Activated T-cell treated with anti-CD3 and anti-CD28 coated beads, Interleukin-2, amount 50 U/mL, for 72 hours (primary cell): ENCODE measurements at places on chromosomes 5 and 9. TPM values are rescaled to one million over a fixed set of nuclear protein-coding genes. Genes with fewer than 3 reads are reported as not detected.
A peak's percentile ranks its signal among the peaks of the same experiment; 100 is the strongest.

The TTC1 gene
- total RNA-seq, result 50.5 TPM

The ARID3C gene
- total RNA-seq, result 0.29 TPM

DNA sequence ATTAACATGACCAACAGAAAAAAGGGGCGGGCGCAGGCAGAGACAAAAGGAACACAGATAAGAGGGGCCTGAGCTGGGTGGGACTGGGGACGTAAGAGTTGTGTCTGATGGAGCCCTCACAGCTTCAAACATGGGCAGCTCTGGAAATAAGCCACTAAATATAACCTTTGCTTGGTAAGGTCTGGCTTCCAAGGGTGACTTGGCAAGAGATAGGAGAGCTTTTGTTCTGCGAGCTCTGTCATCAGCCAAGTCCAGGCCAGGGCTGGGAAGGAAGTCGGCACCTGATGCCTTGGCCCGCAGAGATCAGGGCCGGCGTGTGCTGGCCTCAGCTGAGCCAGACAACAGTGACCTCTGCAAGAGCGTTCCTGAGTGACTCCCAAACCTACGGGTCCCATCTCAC, 11.8 kb downstream of the TRUB2 start:
- H3K27ac ChIP-seq, result no peak overlapping the region
- H3K27me3 ChIP-seq, result no peaks in the 10 kb centered on the region
- H3K36me3 ChIP-seq, result peaks cover 2% of the 10 kb centered on the region
- DNase-seq, result no peak
- H3K4me1 ChIP-seq, result no peaks in the 10 kb centered on the region

GRCh38 chr5:164364237-164365208, 859.1 kb downstream of the MAT2B start:
- no peaks in the 10 kb centered on the region for H3K4me1 ChIP-seq
- no peak overlapping the region for H3K4me3 ChIP-seq
- H3K27me3 ChIP-seq, result no peaks in the 10 kb centered on the region
- no peak for DNase-seq
- H3K27ac ChIP-seq, result no peak overlapping the region

DNA sequence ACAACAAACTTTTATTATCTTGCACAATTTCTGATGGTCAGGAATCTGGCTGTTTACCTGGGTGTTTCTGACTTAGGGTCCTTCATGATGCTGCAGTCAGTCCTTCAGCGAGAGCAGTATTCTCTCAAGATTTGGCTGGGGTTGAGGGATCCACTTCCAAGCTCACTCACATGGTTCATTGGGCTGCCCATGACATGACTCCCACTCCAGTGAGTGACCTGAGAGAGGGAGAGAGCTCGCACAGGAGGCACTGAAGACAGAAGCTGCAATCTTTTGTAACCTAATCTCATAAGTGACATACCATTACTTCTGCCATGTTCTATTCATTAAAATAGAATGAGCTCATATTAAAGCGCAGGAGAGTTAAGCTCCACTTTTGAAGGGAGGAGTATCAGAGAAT, 212.6 kb downstream of the SPATA31D1 start:
- DNase-seq, result no peak
- H3K27me3 ChIP-seq, result no peaks in the 10 kb centered on the region
- no peaks in the 10 kb centered on the region for H3K4me1 ChIP-seq
- H3K4me3 ChIP-seq, result no peak overlapping the region
- no peak overlapping the region for H3K27ac ChIP-seq

- no peaks in the 10 kb centered on the region for H3K36me3 ChIP-seq
- no peak overlapping the region for H3K4me3 ChIP-seq
- H3K4me1 ChIP-seq, result no peaks in the 10 kb centered on the region
- no peak for DNase-seq
- no peak overlapping the region for H3K27ac ChIP-seq
These were observed 377.6 kb downstream of the DNAH5 start for GRCh38 chr5:13566871-13567339.

DNA sequence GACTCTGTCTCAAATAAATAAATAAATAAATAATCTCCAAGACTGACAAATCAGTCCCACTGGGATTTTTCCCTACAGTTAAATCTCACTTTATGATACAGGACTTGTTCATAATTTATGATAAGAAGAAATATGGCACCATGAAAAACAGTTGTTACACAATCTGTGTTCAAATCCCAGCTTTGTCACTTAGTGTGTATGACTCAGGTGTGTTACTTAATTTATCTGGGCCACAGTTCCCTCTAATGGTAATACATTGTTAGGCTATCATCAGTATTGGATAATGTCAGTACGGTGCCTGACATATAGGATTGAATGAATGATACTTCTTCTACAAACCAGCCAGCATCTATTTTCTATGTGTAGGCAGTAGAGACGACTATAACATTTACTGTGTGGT, 23.1 kb downstream of the SLC36A3 start:
- H3K27me3 ChIP-seq, result peaks cover 5% of the 10 kb centered on the region
- H3K4me3 ChIP-seq, result no peak overlapping the region
- H3K36me3 ChIP-seq, result no peaks in the 10 kb centered on the region
- H3K4me1 ChIP-seq, result peaks cover 6% of the 10 kb centered on the region

DNA sequence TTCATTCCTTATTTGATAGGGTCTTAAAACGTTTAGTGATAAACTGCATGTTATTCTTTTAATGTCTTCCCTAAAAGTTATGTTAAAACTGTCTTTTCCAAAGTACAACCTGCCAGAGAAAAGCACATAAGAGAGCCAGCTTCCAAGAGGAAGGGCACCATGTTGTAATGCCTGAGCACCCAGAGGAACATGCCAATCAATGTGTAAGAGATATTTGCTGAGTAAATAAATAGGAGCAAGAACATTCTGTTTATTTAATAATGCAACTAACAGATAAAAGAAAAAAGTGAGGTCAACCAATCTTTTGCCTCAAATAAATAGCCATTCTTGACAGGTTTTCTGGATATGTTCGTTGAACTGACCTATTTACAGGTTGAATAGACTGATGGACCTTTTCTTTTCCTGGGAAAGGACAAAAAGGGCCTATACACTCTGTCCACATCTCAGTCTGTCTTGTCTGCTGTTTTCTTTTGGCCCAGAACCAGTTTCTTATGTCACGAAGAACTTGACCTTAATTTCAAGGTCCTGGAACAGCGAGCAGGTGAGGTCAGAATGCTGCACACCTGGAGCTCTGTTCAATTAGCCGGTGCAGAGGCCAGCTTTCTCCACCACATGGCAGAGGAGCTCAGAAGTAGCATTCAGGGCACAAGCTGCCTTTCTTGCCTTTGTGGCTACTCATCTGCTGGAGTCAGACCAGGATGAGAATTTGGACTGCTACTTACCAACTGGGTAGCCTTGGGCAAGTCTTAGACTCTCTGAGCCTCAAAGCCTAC, 77.7 kb downstream of the PLCXD3 start:
- no peaks in the 10 kb centered on the region for H3K27me3 ChIP-seq
- H3K4me1 ChIP-seq, result no peaks in the 10 kb centered on the region
- H3K27ac ChIP-seq, result no peak overlapping the region
- DNase-seq, result no peak
- H3K36me3 ChIP-seq, result no peaks in the 10 kb centered on the region

DNA sequence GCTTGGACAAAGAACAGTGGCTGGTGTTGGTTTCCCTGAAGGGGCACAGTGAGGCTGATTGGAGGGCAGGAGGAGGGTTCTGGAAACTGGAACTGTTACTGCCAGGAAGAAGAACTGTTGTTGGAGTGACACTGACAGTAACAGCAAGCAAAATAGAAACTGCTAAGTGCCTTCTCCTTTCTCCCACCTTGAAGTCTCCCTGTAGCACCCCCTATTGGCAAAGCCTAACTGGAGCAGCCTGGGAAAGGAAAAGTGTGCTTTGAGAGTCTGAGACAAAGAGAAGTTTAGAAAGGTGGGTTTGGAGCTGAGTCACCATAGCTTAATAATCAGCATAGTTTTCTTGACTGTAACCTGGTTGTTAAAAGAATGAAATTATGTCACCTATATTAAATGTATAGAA, 2.5 kb upstream of the TMEM174 start:
- no peak overlapping the region for H3K27ac ChIP-seq
- no peak overlapping the region for H3K4me3 ChIP-seq
- H3K27me3 ChIP-seq, result peaks cover 96% of the 10 kb centered on the region
- peak; percentile 24 for DNase-seq
- no peaks in the 10 kb centered on the region for H3K36me3 ChIP-seq

- no peaks in the 10 kb centered on the region for H3K4me1 ChIP-seq
- H3K27me3 ChIP-seq, result no peaks in the 10 kb centered on the region
- no peak for DNase-seq
- H3K27ac ChIP-seq, result no peak overlapping the region
These were observed 64.1 kb downstream of the PLAC8L1 start for GRCh38 chr5:146041180-146041789.

DNA sequence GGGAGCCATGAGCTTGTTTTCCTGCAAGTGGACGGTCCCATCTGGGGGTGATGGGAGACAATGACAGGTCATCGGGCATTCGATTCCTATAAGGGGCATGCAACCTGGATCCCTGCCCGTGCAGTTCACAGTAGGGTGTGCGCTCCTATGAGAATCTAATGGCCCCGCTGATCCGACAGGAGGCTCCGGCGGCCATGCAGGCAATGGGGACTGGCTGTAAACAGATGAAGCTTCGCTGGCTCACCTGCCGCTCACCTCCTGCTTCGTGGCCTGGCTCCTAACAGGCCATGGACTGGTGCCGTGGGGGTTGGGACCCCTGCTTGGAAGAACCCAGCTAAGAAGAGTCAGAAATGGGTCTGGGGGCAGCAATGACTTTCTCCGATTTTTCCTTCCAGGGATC, 21.0 kb downstream of the PAEP start:
- H3K27me3 ChIP-seq, result no peaks in the 10 kb centered on the region
- no peaks in the 10 kb centered on the region for H3K36me3 ChIP-seq
- no peak overlapping the region for H3K27ac ChIP-seq
- no peaks in the 10 kb centered on the region for H3K4me1 ChIP-seq
- H3K4me3 ChIP-seq, result no peak overlapping the region
- no peak for DNase-seq
